ENCODE measurements at places on chromosomes 13 and 19.

DNA sequence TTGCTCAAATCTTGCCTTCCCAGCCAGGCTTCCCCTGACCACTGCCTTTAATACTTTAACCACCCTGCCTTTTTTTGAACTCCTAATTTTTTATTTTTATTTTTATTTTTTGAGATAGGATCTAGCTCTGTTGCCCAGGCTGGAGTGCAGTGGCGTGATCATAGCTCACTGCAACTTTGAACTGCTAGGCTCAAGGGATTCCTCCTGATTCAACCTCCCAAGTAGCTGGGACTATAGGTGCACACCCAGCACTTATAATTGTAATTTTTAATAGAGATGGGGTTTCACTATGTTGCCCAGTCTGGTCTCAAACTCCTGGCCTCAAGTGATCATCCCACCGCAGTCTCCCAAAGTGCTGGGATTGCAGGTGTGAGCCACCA is 21.7 kb upstream of the FBXO27 start:
- no peak for DNase-seq

- DNase-seq, result no peak
Measured at GRCh38 chr19:45094137-45094536, 1.2 kb downstream of the PPP1R37 start.

DNA sequence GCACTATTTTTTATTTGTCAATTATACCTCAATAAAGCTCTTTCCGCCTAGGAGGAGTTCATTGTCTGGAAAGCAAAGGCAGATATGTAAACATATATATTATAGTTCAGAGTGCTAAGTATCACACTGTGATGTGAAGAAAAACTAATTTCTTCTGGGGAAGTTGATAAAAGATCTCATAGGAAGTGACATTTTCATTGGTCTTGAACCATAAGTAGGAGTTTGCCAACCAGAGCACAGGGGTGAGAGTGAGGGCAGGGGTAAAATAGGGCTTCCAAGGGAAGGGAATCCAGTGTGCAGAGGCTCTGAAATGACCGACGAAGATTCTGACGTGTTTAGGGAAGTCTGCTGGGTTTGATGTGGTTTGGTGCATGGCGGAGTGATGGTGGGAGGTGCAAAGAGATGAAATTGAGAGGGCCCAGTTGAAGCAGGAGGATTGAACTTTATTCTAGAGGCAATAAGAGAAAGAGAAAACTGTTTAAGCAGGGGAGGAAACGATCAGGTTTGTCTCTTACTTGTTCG is 780 bp upstream of the GTF2F2 start:
- no peak for DNase-seq

DNA sequence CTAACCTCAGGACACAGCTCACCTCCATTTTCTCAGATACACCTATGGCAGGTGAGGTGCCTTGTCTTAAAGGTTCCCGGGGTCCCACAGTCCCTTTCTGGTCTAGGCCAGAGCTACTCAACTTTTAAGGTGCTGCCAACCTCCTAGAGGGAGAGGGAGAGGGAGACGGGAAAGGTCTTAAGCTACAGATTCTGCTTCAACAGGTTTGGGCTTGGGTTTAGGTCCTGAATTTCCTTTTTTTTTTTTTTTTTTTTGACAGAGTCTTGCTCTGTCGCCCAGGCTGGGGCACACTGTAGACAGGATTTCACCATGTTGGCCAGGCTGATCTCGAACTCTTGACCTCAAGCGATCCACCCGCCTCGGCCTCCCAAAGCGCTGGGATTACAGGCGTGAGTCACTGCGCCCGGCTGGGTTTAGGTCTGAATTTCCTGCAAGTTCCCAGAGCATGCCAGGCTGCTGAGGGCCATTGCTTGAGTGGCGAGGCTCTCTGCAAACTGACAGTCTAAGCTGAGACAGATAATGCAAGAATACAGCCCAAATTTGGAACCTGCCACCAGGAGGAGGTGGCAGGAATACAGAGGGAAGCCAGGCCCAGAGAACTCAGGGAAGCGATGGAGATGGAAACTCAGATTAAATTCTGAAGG is 7.8 kb upstream of the SYCN start:
- no peak for DNase-seq

DNA sequence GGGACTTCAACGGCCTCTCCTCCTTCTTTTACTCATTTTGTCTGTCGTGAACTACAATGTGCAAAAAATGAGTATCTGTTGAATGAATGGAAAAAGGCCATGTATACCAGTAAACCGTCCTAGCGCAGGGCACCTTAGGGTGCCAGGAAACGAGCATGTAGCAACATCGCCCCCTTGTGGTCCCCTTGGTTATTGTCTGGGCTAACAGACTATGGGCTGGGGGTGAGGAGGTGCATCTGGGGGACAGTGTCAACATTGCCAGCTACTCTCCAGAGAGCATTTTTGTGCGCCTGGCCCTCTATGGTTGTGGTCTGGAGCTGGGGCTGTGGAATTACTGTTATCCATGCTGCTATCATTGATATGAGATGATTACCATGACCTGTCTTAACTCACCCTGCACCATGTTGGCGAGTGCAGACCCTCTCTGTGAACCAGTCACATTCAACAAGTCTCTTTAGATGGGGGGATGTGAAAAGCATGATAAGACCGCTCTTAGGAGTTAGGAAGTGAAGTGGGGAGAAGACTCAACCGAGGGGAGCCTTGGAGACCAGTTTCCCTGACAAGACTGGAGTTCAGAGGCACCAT is 22.8 kb upstream of the SIGLEC11 start:
- DNase-seq, result peak; percentile 64

DNA sequence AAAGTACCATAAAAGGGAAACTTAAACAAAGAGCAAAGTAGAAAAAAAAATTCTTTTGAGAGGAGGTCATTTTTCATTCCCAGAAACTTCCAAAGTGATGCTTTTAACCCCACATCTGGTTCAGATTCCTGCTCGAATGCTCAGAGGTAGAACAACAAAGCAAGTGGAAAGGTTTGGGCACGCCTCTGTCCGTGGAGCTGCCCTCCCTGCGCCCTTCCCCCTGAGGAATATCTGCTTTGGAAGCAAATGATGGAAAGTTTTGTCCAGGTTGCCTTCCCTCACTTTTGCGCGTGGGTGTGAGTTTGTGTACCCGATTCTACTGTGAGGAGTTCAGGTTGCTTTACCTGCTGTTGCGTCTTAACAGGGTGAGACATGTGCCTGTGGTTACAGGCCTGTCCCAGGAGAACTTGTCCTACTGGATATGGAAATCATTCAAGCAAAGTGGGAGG is 110.2 kb downstream of the KLF5 start:
- DNase-seq, result no peak

DNA sequence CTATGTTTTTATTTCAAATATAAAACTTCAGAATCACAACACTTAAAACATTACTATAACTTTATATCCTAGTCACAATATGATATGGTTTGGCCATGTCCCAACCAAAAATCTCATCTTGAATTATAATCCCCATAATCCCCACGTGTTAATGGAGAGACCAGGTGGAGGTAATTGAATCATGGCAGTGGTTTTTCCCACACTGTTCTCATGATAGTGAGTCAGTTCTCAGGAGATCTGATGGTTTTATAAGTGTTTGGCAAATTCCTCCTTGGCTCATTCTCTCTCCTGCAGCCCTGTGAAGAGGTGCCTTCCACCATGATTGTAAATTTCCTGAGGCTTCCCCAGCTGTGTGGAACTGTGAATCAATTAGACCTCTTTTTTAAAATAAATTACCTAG is 307.6 kb downstream of the SPRY2 start:
- no peak for DNase-seq

GRCh38 chr13:73412933-73413332 is 354.1 kb downstream of the KLF5 start:
- no peak for DNase-seq

GRCh38 chr13:25688536-25688935 is 316.8 kb downstream of the ATP8A2 start:
- no peak for DNase-seq

GRCh38 chr19:1435378-1435989 is 2.7 kb upstream of the RPS15 start:
- DNase-seq, result no peak

DNA sequence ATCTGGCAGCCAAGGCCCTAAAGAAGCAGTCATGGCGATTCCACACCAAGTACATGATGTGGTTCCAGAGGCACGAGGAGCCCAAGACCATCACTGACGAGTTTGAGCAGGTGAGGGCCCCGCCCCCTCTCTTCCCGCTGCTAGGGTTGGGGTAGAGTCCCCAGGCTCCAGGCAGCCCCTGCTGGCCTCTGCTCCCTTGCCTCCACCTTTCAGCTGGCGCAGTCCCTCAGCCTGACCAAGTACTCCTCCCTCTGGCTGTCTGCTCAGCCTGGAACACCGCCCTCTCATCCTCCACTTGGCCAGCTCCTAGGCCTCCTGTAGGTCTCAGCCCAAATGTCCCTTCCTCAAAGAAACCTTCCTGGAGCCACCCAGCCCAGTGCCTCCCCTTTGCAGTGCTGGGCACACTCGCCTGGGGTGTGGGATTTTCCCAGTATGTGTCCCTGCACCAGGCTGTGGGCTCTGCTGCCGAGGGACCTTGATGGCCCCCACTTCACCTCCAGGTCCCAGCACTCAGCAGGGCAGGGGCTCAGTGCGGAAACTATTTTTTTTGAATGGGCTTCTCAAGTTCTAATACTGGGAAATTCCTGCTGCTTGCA is 5.7 kb downstream of the LENG1 start:
- no peak for DNase-seq

DNA sequence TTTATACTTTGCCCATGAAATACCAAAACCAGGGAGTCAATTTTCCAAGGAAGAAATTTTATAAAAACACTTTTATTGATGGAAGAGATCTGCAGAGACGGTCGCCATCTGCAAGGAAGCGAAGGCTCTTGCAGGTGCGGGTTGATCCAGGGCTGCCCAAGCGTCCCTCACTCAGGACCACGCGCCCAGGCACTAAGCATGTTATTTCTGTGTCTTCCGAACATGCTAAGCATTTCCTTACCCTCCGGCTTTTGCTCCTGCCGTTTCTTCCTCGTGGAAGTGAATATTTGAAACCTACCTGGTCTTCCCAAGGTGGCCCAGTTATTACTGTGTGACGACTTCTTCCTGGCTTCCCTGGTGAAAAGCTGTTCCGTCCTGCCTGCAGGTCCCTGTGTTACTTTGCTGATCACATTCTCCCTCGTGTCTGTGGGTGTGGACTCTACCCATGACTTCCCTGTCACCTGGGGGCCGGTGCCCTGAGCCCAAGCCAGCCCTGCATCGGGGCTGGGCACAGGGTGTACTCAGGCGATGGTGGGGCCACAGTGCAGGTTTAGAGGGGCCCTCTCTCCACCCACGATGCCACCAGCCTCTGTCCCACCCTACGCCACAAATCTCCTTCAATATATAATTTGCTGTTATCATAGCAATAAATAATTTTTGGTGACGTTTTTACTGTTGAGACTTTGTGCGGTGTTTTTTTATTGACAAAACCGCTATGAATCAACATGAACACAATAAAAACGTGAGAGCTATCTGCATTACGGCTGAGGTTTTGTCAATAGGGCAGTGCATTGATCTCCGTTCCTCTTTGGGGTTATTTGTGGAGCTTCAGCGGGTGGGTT is 119.4 kb downstream of the URI1 start:
- no peak for DNase-seq

- DNase-seq, result no peak
Measured at GRCh38 chr13:21060338-21061028, 903 bp downstream of the LATS2 start.

DNA sequence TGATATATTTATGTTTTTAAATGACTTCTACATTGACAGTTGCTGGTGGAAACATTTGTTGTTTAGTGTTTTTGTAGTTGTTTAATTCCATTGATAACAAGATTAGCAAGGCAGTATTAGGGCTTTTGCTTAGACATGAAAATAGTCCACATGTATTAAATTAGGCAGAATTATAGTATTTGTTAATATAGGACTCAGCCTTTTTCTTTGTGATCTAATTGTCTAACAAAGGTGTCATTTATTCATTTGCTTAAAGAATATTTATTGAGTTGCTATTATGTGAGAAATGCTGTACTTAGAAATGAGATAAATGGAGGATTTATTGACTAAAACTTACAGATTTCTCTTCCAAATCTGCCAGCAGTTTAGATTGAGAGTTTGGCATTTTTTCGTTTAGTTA is 41.7 kb upstream of the KCTD4 start:
- no peak for DNase-seq
